ENCODE measurements at places on chromosomes 4 and X.

DNA sequence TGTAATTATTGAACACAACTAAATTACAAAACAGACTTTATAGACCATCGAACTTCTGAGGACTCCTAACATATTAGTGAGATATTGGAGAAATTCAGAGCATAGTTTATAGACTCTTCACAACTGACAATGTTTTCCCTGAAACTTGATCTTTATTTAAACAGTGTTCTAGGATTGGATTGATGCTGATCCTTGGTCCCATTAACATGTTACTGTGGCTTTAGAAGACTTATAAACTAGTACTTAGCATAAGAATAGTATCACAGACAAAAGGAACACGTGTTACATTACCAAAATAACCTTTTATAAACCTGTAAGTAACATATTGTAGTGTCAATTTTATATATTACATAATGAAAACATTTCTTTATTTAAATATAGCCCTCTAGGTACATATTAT is 689.6 kb downstream of the CCSER1 start:
- no peak for DNase-seq

DNA sequence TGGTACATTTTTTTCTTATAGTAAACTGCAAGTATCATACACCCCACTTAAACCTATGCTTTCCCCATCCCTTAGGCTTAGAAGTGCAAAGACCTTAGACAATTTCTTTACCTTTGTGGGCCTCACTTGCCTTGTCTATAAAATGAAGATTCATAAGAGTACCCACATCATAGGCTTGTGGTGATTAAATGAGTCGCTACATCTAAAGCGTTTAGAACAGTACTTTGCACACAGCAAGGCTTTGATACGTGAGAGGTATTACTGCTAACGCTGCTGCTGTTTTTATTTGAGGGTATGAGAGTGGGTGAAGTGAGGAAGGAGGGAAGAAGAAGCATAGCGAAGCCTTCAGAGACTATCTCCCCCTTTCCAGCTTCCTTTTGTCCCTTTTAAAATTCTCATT is 87.8 kb upstream of the RPS6KA3 start:
- DNase-seq = no peak

- DNase-seq = no peak
These were observed 177.2 kb downstream of the TRIML1 start for GRCh38 chr4:188316391-188316790.

DNA sequence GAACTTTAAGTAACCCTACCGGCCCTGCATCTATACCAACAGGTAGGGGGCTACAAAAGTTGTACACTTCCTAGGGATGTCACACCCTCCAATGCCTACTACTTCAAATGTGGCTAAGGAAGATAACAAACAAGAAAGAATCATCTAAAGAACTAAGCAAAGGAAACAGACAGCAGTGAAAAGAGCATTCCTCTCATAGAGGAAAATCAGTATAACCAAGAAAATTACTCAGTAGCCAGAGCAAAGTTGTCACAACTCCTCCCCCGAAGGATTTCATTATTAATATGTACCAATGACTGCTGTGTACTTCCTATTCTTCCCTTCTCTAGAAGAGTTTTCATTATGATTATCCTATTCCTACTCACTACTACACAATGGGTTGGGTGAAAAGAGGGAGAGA is 12.6 kb downstream of the ANKRD17 start:
- DNase-seq = no peak

GRCh38 chr4:7487502-7487901 is 52.8 kb upstream of the PSAPL1 start:
- no peak for DNase-seq

DNA sequence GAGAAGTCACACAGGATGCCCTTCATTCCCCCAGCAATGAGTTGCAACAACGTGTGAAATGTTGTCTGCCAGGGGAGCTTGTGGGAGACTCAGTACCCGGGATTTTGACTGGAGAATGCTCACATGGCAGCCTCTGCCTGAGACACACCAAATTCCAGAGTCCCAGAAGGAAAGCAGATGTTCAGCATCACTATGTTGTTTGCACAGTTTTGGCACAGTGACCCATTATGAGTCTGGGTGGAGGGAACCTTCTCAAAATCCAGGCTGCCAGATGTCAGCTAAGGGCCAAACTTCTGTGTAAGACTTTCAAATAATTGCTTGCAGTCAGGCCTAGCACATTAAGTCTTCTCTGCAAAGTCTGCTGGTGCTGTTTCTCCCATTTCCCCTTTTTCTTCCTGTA is 1029.7 kb upstream of the TENM3 start:
- no peak for DNase-seq

- no peak for DNase-seq
These were observed 192.8 kb downstream of the SMIM20 start for GRCh38 chr4:26106776-26107175.

GRCh38 chr4:67581208-67581857 is 22.8 kb downstream of the STAP1 start:
- no peak for DNase-seq

DNA sequence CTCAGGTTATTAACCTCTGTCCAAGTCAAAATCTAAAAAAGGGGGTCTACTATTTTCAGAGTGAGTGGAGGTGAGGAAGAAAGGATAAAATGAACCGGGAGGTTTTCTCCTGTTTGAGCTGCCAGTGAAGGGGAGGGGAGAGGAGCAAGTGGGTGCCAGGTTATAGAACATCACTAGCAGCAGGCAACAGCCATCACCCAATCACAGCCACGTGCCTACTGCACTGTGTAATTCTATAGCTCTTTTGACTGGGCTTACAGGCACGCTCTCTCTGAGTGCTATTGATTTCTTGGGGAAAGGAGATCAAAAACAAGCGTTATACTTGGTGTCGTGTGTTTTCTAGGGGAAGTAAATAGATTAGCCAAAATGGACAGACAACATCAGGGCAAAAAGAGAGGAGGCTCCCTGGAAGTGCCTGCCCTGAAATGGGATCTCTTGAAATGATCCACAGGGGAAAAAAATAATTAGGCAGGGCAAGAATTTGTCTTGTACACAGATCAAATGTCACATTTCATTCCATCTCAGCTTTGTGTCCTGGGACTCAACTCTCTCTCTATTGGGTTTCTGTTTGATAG is 300.5 kb upstream of the LCORL start:
- DNase-seq = no peak

DNA sequence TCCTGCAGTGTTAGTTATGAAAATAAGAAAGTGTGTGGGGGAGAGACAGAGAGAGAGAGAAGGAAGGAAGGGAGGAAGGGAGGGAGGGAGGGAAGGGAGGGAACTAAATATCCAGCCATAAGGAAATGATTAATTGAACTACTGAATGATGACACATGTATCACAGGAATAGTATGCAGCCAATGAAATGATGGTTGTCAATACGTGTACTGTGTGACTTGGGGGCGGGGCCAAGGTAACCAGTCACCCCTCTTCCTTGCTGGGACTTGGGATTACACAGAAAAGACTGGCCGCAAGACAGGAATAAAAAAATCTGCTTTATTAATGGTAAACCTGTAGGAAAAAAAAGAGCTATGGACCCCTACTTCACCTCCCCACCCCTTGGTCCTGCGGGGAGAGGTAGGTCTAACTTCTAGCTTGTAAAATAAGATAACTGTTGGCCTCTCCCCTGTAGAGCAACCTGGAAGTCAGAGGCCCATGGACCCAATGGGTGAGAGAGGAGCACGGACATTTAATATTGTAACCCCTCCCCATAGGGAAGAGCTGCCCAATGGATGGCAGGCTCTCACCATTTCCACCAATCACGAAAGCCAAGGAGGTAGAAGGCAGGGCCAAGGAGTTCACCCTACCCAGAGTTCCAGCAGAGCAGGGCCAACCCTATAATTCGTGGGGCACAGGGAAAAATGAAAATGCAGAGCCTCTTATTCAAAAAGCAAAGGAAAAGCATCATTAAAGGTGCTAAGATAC is 7.4 kb downstream of the PPP2R2C start:
- peak; percentile 56 for DNase-seq
